ENCODE measurements at places on chromosomes 4 and X. TPM values are rescaled to one million over a fixed set of nuclear protein-coding genes. Genes with fewer than 3 reads are reported as not detected.
A peak's percentile ranks its signal among the peaks of the same experiment; 100 is the strongest.

GRCh38 chrX:39661116-39661907, 436.4 kb downstream of the BCOR start:
- DNase-seq, result no peak

GRCh38 chr4:173333658-173334084, 487 bp downstream of the HMGB2 start:
- DNase-seq, result peak; percentile 78

GRCh38 chrX:46627062-46627461, 53.5 kb downstream of the CHST7 start:
- DNase-seq, result no peak

The GPM6B gene
- 16.8 TPM for total RNA-seq

The FAM9C gene
- total RNA-seq, result not detected

DNA sequence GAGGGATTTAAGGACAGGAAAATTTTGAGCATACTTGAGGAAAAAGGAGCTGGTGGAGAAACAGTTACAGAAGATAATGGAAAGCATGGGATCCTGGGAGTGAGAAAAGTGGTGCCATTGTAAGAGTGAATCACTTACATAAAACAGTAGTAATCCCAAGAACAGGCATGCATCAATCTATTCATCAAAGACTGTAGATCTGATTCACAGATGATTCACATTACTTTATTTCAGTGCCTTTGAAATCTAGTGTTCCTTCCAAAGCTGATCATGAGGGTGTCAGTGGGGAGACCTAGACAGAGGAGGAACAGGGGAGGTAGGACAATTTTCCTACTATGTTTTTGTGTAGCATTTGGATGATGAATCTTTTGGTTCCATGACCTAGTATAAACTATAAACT, 102.7 kb downstream of the TAB3 start:
- no peak for DNase-seq

The UGT2B15 gene
- not detected for total RNA-seq

The SPATA18 gene
- total RNA-seq, result 2.7 TPM

GRCh38 chr4:7981738-7982394, 42.2 kb upstream of the AFAP1 start:
- DNase-seq, result no peak

DNA sequence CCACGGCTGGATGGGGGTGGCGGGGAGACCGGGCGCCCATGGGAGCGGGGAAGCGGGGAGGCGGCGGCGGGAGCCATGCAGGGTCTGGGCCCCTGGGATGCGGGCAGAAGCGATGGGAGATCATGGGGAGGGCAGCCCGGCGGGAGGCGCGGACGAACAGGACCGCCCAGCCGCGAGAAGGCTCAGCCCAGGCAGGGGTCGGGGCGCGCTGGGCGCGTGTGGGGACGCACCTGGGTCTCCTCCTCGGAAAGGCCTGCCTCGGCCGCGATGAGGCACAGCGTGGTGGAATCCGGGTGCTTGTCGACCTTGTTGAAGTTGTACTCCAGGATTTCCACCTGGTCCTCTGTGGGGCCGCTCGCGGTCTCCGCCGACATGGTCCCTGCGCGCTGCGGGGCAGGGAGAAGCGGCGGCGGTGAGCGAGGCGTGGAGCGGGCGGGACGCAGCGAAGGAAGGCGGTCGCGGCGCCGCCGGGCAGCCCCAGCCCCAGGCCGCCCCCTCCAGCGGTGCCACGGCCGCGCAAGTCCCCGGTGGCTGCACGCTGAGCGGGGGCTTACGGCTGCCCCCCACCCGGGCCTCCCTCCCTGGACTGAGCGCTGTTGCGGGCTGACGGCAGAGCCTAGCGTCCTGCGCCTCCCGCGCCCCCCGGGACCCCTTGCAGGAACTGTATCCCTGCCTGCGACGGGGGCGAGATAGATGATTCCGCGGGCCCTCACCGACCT, 25.3 kb downstream of the HOPX start:
- peak; percentile 34 for DNase-seq

DNA sequence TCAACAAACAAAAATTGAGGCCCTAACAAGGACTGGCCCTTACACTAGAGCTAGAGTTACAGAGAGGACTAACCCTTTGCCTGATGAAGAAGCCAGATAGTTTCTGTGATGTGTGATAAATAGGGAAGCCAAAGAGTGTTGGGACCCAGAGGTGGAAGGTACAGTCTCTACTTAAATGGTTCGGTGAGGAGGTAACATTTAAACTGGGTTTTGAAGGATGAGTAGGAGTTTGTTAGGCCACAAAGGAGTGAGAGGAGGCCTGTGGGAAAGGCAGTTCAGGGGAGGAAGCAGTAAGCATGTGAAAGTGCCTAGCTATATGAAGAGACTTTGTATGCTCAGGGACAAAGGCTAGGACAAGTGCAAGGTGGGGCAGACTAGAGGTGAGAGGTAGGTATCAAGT, 23.8 kb upstream of the LIMCH1 start:
- no peak for DNase-seq

The PITX2 gene
- 23.4 TPM for total RNA-seq

DNA sequence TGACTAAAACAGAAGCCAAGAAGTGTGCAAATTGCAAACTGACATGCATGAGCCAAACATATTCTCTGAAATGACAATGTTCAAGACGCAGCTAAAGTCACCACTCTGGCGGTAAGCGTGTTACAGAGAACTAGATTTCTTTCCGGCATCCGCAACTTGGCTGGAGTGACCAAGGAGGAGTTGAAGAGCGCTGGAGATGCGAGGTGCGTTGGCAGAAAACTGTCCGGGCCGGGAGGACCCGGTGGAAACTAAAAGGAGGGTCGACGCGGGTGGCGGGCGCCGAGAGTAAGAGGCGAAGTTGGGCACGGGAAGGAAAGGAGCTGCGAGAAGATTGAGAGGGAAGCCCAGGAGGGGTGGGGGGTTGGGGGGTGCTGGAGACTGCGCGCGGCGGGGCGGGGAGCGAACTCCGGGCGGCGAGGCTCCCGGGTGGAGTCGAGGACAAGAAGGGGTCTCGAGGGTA, 807 bp downstream of the SEL1L3 start:
- DNase-seq, result peak; percentile 65

The CT45A2 gene
- total RNA-seq, result not detected

- DNase-seq, result no peak
These were observed 54.7 kb downstream of the TMEM131L start for GRCh38 chr4:153520801-153521329.

DNA sequence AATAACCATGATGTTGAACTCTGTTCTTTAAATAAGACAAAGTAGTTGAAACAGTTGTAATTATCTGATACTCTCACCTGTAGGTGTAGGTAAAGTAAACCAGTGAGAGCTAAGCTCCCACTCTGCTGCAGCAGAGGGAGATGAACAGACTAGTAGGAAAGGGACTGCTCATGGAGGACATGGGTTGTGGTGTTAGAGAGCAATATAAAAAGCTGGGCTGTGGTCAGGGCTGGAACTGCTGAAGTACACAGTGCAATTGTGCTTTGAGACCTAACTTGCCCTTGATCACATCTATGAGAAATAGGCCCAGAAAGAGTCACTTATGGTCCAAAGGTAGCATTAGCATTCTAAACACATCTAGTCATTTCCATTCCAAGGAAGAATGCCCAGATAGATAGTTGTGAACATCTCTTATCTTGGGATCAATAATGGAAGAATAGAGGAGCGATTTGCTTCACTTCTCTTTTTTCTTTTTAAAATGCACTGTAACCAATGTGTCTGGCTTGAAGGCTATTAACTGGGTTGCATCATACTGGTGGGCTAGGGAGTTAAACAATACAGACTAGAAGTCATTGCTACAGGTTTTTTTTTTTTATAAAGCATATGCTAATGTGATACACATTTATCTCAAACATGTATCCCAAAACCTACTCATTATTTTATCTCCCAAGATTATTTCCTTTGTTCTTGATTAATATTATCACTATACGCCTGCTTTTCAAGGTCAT, 251.3 kb upstream of the CENPE start:
- DNase-seq, result no peak

The CT45A3 gene
- not detected for total RNA-seq

DNA sequence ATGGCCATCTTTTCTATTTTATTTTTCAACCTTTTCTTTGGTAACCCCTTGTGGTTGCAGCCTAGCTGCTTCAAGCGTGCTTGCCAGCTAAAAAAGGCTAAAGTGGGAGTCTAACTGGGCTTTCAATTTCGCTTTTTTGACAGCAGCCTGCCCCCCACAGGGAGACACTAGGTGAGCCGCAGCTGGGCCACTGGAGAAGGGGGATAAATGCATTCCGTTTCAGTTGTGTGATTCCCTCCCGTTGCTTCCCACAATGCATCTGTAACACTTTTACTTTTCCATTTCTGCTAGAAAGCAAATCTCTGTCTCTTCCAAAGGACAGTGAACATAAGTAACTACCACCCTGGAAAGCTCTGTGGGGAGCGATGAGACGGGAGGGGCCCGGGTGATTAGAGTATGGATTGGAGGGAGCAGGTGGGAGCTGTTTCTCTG, 86.3 kb upstream of the RAPGEF2 start:
- peak; percentile 53 for DNase-seq

DNA sequence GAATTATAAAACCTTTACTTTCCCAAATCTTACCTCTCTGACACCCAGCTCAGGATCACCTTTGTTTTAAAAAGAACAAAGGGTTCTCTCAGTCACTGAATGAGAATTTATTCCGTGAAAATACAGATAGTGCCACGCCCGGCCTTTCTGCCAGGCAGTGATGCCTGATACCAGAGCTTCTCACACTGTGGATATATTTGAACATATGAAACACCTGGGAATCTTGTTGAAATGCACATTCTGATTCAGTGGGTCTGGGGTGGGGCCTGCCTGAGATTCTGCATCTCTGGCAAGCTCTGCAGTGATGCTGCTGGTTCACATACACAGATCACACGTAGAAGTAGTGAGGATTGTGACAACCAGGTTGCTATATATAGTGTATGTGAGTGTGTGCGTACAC, 46.0 kb downstream of the ELOVL6 start:
- no peak for DNase-seq

DNA sequence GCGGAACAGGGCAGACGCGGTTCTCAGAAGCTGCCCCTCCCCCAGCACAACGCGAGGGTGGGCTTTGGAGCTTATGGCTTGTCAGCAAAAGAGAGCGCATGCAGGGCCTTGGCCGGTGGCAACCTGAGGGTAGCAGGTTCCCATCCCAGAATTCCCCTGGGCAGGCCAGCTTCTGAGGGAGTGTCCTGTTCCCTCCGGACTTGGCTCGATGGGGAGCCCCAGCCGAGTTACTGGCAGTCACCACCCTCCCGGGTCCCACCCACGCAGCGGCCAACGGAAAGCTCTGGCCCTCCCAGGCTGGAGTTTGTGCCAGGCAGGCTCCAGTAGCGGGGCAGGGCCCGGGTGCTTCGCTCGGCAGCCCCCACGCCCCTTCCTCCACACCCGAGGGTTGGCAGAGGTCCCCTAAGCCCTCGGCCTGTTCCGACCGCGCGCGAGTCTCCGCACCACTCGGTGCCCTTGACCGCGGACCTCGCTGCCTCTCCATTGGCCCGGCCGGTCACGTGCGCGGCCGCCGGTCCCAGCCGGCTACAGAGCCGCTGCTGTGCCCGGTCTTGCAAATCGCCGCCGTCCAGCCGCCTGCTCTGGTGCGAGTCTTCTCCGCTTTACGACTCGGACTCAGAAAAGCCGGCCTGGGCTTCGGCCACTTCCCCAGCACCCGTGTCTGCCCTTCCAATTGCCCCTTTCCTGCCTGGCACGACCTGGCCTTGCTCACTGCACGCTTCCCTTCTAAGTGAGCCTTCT, 20.9 kb upstream of the MTM1 start:
- DNase-seq, result peak; percentile 67

DNA sequence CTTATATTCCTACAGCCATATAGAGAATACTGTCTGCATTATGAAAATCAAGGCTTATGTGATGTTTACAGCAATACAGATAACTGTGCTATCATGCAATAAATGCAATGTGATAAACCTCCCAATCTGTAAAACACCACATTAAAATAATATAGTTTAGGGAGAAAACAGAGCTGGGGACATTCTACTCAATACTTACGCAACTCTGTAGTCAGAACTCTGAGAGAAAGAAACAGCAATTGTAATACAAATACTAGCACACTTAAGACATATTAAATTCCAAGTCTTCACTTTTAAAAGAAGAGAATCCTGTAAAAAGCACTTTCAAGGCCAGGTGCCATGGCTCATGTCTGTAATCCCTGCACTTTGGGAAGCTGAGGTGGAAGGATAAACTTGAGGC, 61.4 kb downstream of the ANKRD17 start:
- DNase-seq, result no peak

The DRD5 gene
- total RNA-seq, result 0.09 TPM

- no peak for DNase-seq
These were observed 73.1 kb downstream of the FAT1 start for GRCh38 chr4:186650401-186651180.

The FAM9B gene
- total RNA-seq, result not detected

DNA sequence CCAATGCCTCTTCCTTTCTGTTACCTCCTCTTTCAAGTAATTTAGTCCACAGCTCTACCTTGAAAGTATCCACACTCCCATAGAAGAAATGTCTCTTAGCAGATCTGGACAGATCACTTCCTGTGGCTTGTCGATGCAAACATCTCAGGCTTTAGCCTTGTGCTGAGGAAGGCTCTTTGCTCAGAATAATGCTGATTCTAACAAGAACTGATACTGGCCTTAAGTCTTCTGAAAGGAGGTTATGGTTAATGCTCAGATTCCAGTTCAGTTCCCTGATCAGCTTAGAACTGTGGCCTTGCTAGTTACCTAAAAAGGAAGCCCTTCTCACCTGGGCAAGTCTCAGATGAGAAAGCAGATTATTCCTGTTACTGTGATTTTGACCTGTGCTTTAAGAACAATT, 230.1 kb upstream of the FAT4 start:
- DNase-seq, result no peak

DNA sequence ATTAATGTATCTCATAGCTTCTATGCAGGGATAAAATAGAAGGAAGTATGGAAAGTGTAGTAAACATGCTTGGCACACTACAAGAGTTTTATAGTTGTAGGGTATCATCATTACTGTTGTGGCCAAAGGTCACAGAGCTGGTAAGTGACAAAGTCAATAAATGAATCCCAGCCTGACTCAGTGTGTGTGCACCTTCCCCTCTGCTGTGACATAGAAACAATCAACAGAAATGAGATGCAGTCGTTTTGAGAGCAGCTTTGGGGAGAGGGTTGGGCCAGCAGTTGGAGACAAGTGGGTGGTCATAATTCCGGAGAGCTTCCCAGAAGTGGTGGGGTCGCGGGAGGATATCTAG, 82.4 kb upstream of the RBPJ start:
- DNase-seq, result no peak

DNA sequence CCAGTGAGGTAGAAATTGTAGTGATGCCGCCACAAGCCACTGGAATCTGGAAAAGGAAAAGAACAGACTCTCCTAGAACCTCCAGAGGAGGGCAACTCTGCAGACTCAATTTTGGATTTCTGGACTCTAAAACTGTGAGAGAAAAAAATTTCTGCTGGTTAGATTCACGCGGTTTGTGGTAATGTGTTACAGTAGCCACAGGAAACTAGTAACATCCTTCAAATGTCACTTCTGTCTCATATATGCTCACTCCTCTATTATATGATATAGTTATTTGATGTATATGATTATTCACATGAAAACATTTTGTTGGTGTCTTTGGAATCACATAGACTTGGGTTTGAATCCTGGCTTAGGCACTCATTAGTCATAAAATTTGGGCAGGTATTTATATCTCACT, 18.8 kb downstream of the LDOC1 start:
- DNase-seq, result no peak
